NCI-H1930 (cell line): ENCODE measurements at places on chromosomes 5 and 9.

DNA sequence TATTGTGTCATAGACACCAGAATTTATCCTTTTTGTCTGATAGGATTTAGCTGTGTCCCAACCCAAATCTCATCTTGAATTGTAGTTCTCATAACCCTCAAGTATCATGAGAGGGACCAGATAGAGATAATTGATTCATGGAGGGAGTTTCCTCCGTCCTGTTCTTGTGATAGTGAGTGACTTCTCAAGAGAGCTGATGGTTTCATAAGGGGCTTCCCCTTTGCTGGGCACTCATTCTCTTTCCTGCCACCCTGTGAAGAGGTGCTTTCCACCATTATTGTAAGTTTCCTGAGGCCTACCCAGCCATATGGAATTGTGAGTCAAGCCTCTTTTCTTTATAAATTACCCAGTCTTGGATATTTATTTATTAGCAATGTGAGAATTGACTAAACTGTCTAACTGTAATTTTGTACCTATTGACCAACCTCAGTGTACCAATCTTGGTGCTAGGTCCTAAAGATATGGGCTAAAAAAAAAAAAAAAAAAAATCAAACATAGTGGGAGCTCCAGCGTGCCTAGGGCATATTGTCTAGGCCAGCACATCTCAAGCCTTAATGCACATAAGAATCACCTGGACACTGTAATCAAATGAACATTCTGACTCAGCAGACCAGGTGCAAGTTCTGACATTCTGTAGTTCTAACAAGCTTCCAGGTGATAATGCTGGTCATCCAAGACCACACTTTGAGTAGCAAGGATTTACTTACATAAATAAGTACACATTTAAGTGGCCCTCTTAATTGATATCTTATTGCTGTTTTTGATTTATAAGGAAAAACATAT, 30.5 kb downstream of the ST8SIA4 start:
- DNase-seq = no peak

DNA sequence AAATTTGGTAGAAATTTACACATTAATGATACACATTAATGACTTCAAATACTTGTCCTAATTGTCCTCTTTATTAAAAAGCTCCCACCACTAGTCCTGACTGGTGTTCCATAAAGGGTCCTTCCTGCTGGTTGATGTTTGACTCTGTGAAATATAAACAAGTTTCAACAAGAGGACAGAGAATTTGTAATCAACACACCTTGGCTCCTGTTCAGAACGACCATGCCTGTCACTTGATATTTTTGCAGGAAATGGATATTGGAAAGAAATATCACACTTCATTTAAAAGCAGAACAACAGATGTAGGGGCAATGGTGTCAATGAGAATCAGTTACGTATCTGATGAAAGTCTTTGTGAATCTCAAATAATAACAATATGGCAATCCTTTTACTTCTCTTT, 211.7 kb downstream of the ENC1 start:
- DNase-seq = no peak

DNA sequence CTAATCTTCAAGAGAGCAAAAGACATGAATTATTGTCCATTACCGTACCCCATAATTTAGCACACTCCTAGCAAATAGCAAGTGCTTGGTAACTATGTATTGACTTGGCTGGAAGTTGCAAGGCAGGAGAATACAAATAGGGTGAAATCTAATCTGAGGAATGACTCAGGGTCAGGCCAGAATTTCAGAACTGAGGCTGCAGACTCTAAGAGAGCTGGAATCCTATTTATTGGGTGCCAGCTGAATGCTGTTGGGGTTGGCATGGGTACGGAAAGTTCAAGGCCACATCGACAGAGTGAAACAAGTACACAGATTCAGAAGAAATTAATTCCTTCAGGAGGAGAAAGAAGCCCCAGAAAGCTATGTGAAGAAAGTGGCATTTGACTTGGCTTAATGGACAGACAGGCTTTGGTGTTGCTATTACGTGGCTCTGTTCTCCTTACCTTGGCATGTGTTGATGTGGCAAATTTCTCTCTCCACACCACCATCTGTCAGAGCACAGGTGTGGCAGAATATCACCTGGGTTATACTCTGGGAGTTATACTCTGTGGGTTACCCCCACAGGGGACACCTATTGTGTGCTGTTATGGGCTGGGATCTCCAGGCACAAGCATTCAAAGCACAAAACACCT, 20.9 kb upstream of the ASTN2 start:
- DNase-seq = no peak

- no peak for DNase-seq
Observed at GRCh38 chr5:95365302-95366095, 25.7 kb upstream of the FAM81B start.

DNA sequence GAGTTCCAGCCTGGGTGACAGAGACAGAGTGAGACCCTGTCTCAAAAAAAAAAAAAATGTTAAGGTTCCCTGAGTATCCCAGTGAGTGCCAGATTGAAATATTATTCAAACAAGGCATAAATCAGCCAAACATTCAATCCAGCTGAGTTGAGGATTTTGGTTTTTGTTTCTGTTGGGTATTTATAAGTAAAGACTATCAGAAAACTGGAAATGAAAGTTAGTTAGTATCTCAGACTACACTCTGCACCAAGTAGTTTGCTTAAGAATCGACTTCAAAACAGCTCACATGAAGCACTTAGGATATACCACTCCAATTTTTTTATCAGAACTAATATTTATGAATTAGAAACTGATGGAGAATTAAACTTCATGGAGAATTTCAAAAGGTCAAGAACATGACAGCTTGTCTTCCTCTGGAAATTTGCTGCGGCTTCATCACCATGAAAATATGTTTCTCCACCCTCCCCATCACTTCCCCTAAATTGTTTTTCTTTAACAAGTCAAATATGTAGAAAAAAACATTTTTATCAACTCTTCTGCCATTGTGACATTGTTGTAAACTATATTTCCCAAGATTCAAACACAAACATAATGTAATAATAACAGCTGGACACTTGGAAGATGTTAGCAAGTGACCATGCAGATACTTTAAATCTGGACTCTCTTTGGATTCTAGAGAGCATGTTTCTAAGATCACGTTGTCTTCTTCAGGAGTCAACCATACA, 110.0 kb upstream of the PTGER4 start:
- DNase-seq = no peak

DNA sequence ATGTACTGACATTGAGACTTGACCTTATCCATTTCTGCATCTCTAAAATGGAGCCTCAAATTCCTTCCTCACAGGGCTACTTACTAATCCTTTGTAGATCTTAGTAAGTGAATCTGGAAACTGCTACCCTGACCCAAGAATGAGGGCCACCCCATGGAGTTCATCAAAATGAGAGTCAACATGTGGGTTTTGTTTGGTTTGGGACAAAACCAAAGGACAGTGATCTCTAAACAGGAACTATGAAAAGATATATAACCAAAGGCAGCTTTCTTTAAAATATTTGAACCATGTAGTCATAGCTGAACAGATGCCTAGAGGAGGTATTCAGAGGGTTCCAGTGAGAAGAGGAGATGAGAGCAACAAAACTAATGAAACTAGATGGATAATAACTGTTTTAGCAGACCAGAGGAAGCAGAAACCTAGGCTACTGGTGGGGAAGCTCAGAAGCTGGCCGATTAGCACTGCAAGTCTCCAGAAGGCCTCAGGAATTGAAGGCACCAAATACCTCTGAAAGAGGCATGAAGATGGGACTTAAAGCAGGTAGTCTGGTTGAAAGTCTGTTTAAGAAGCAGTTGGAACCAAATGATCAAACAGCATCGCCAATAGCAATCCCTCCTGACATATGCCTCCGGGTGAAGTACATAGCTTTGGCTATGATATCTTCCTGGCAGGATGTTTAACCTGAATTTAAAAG, 45.8 kb downstream of the THOC3 start:
- DNase-seq = no peak

GRCh38 chr5:149135536-149136201, 5.6 kb upstream of the ABLIM3 start:
- no peak for DNase-seq

DNA sequence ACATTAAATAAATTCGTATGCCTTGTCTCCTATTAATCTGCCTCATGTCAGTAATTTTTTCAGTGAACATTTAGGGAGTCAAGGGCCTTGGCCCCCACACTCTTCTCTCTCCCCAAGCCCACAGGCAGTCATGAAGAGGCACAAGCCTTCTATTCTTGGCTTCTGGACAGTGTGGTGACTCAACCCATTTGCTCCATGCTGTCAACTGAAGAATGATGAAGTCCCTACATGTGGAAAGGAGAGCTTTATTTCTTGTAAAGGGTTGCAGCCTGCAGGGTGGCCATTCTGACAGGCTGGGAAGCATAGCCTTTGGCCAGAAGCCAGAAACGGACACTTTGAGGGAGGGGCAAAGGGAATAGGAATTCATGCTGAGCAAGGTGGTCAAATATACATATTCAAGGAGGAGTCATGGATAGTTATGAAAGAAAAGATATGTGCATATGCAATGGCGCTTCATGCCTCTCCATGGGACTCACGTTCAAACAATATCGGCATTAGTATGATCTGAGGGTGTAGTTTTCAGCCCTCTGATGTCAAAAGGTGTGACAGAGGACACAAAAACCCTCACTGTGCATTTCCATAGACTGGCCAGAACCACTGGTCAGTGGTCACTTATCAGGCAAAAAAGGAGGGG, 31.3 kb downstream of the ANKRA2 start:
- DNase-seq = no peak

- peak; percentile 46 for DNase-seq
Observed at GRCh38 chr5:147483961-147484707, 25.7 kb downstream of the DPYSL3 start.

DNA sequence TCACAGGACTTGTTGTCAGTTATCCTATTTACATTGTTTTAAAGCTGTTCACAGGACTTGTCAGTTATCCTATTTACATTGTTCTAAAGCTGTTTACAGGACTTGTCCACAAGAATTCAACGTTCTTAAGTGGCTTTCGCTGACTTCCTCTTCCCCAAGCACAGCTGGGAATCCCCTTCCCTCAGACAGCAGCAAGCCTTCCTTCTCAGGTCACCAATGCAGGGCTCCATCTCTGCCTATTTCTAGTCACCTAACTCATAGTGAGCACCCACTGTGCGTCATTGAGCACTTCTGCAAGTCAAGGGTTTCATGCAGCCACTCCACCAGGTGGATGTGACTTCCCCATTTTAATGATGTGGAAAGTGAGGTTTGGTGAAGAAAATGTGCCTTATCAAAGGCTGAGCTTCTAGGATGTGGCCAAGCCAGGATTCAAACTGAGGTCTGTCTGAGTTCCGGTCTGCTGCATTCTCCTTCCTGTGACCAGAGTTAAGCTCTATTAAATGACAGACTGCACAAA, 109.8 kb upstream of the ZNF462 start:
- no peak for DNase-seq

- DNase-seq = no peak
Observed at GRCh38 chr5:109900911-109901627, 211.3 kb downstream of the MAN2A1 start.

- DNase-seq = no peak
Observed at GRCh38 chr9:37987467-37987981, 81.5 kb downstream of the SHB start.

- DNase-seq = no peak
Observed at GRCh38 chr9:113563826-113564497, 100.4 kb downstream of the RGS3 start.

DNA sequence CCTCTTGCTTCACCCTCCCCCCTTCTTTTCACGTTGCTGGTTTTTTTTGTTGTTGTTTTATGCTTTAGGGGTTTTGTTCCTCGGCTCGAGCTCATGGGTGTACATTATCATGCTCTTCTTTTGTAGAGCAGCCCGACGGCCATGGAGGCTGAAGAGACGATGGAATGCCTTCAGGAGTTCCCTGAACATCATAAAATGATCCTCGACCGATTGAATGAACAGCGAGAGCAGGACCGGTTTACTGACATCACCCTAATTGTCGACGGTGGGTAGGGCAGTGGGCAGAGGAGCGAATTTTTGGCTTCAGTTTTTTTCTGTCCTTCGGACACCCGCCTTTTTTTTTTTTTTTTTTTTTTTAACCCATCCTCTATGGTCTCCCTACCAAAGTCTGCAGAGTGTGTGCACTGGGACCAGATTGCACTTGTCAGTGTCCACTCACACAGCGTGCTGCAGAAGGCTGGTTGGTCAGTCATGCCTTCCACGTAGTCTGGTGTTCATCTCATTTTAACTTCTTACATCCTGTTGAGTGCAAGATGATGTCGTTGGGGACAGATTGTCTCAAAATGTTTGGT, 1.3 kb downstream of the ZNF131 start:
- no peak for DNase-seq

GRCh38 chr5:160133918-160134304, 14.7 kb upstream of the PWWP2A start:
- DNase-seq = no peak

GRCh38 chr5:98635656-98636055, 137.8 kb upstream of the RGMB start:
- DNase-seq = no peak

DNA sequence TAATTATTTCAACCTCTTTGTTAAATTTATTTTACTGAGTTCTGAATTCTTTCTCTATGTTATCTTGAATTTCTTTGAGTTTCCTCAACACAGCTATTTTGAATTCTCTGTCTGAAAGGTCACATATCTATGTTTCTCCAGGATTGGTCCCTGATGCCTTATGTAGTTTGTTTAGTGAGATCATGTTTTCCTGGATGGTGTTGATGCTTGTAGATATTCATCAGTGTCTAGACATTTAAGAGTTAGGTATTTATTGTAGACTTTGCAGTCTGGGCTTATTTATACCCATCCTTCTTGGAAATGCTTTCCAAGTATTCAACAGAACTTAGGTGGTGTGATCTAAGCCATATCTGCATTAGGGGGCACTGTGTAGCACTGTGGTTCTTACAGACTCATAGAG, 70.2 kb upstream of the SLC27A6 start:
- no peak for DNase-seq

GRCh38 chr5:96256795-96257470, 176.1 kb downstream of the PCSK1 start:
- DNase-seq = no peak

DNA sequence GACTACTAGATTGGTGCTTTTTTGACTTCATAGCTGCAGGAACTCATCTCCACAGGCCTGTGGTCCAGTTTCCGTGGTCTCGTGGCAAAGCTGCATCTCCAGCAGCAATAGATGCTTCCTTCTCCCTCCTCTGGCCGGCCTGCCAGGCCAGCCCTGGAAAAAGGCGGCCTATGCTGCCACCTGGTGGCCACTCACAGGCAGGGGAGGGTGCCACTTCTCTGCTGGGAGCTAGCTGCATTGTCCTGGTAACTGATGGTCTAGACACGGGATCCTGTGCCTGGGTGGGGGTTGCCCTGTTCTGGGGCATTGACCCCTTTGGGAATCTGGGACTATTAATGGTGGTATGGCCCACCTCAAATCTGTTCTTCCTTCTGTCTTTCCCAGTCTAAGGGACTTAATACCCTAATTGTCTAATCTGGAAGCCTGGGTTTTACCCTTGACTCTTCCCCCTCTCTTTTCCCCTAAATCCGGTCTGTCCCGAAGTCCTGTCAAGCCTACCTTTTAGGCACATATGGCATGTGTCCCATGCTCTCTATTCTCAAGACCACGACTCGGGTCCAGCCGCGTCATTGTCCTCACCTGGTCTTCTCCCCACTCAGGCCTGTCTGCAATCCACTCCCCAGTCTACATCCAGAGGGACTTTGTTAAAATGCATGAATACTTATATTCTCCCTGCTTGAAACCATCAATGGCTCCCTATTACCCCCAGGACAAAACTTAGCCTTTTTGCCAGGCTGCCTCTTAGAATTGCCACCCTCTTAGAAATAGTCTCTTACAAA, 20.1 kb upstream of the PTGS1 start:
- DNase-seq = peak; percentile 39
